Tibial nerve (tissue), 4 donors: ENCODE measurements at places on chromosomes 12 and 14.
A peak's percentile ranks its signal among the peaks of the same experiment; 100 is the strongest.

GRCh38 chr12:56687223-56688128, 608 bp downstream of the PTGES3 start:
- H3K27me3 ChIP-seq = no peaks in the 10 kb centered on the region
- peak overlapping the region; percentile 82 for H3K4me3 ChIP-seq
- peak overlapping the region; percentile 97 for H3K27ac ChIP-seq

DNA sequence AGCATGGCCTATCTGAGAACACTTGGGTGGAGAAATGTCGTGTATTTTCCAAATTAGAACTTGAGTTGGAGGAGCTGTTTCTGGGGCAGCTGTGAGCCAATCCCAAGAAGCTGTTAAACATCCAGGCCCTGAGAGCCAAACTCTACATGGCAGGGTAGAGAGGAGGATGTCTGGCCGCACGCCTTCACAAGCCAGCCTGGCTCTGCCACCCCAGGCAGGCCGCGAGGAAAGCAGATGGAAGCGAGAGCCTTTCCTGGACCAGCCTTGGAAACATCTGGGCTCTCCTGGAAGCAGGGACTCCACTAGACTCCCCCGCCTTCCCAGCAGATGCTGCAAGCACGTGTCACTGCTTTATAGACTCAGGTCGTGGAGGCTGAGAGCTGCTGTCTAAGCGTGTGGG, 312.8 kb upstream of the FKBP4 start:
- no peaks in the 10 kb centered on the region for H3K27me3 ChIP-seq
- DNase-seq = no peak
- H3K27ac ChIP-seq = no peak overlapping the region
- no peaks in the 10 kb centered on the region for H3K36me3 ChIP-seq

DNA sequence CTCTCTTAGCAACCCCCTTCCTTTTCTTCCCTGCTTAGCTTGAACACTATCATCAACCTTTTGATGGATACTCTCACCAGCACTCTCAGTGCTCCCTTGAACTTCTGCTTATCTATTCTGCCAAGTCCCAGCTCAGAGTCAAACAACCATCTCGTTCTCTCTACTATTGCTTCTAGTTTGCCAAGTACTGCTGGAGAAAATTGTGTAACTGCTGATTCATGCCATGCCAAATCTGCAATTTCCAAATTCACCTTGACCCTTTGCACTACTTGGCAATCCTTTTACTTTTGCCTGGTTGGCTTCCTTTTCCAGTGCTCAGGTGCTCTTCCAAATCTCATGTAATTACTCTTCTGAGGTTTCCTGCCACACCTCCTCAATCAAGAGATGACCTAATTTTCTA, 2.8 kb upstream of the CCDC196 start:
- H3K27ac ChIP-seq = no peak overlapping the region
- H3K4me3 ChIP-seq = no peak overlapping the region
- no peaks in the 10 kb centered on the region for H3K27me3 ChIP-seq
- DNase-seq = peak; percentile 8

- H3K4me1 ChIP-seq = no peaks in the 10 kb centered on the region
- no peak overlapping the region for H3K4me3 ChIP-seq
- no peaks in the 10 kb centered on the region for H3K36me3 ChIP-seq
- H3K27ac ChIP-seq = no peak overlapping the region
- DNase-seq = no peak
These were observed 245.1 kb upstream of the AVPR1A start for GRCh38 chr12:63396135-63396534.

DNA sequence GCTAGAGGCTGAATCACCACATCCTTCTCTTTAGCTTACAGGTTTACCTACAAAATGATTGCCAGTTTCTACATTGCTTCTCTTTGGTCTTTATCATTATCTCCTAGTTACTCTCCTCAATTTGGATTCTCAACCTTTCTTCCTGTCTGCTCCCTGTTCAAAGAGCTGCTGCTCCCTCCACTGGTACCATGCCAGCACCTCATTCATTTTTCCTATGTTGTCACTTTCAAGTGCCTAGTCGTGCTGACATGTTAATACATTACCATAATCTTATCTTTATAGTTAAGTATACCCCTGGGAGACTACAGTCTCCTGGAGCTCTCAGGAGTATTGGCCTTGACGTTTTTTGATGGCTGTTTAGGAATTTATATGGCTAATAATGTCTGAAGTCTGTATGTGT, 14.2 kb downstream of the FRS2 start:
- no peak for DNase-seq
- no peaks in the 10 kb centered on the region for H3K36me3 ChIP-seq
- H3K4me1 ChIP-seq = no peaks in the 10 kb centered on the region
- H3K27me3 ChIP-seq = no peaks in the 10 kb centered on the region

- H3K27ac ChIP-seq = no peak overlapping the region
- H3K4me3 ChIP-seq = no peak overlapping the region
- H3K27me3 ChIP-seq = no peaks in the 10 kb centered on the region
- H3K4me1 ChIP-seq = no peaks in the 10 kb centered on the region
- no peaks in the 10 kb centered on the region for H3K36me3 ChIP-seq
These were observed 23.2 kb upstream of the MTHFD1 start for GRCh38 chr14:64364907-64365306.

DNA sequence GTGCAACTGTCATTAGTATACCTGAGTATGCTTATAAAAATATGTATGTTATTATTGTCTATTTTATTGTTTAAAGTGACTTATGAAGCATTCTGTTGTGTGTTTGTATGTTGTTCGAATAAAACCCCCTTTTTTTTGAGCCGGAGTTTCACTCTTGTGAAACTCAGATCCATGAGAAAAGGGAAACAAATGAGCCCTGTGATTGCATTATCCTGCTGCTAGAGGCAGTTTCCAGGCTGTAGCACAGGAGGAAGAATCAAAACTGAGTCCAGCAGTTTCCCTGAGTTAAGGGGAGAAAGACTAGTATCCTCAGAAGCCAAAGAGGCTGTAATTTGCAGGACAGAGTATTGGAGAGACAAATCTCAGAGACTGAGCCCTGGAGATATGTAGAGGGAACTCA, 12.5 kb downstream of the SGPP1 start:
- no peak overlapping the region for H3K4me3 ChIP-seq
- H3K4me1 ChIP-seq = peaks cover 2% of the 10 kb centered on the region
- DNase-seq = no peak
- H3K36me3 ChIP-seq = no peaks in the 10 kb centered on the region

DNA sequence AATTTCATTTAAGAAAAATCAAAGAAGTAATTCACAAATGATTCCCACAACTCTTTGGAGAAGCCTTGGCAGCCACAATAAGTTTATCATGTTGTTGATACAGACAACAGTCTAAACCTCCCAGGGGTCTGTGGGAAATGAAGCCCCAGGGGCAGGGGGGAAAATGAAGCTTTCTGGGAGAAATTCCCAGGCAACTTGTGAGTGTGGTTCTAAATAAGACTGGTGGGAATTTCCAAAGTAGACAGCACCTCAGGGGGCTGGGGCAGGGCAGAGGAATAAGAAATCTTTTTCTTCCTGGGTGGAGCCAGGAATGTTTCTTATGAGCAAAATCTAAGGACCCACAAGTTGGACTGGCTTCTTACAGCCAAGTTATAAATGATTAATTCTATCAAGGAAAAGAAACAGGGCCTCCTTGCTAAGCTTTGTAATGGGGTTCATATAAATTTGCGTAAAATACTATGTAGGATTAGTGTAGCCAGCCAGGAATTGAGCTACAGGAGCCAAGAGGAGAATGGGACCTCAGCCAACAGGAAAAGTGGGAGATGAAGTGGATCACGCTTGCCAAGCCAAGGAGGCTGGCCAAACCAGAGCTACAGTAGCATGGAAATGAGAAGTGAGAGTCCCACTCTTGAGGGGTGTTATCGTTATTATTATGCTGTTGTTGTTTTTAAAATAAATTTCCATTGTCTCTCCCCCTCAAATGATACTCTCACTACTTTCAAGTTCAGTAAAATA, 182.9 kb upstream of the FAR2 start:
- no peak overlapping the region for H3K27ac ChIP-seq
- peaks cover 38% of the 10 kb centered on the region for H3K4me1 ChIP-seq
- no peaks in the 10 kb centered on the region for H3K27me3 ChIP-seq
- no peaks in the 10 kb centered on the region for H3K36me3 ChIP-seq
- no peak overlapping the region for H3K4me3 ChIP-seq

GRCh38 chr12:55925870-55926737, 1.6 kb downstream of the PYM1 start:
- peaks cover 27% of the 10 kb centered on the region for H3K4me1 ChIP-seq
- no peaks in the 10 kb centered on the region for H3K27me3 ChIP-seq
- peak overlapping the region; percentile 75 for H3K4me3 ChIP-seq
- no peaks in the 10 kb centered on the region for H3K36me3 ChIP-seq
- no peak for DNase-seq

GRCh38 chr12:70883855-70884254, 36.7 kb downstream of the PTPRR start:
- no peaks in the 10 kb centered on the region for H3K4me1 ChIP-seq
- no peaks in the 10 kb centered on the region for H3K27me3 ChIP-seq
- no peak overlapping the region for H3K27ac ChIP-seq
- no peaks in the 10 kb centered on the region for H3K36me3 ChIP-seq
- H3K4me3 ChIP-seq = no peak overlapping the region

DNA sequence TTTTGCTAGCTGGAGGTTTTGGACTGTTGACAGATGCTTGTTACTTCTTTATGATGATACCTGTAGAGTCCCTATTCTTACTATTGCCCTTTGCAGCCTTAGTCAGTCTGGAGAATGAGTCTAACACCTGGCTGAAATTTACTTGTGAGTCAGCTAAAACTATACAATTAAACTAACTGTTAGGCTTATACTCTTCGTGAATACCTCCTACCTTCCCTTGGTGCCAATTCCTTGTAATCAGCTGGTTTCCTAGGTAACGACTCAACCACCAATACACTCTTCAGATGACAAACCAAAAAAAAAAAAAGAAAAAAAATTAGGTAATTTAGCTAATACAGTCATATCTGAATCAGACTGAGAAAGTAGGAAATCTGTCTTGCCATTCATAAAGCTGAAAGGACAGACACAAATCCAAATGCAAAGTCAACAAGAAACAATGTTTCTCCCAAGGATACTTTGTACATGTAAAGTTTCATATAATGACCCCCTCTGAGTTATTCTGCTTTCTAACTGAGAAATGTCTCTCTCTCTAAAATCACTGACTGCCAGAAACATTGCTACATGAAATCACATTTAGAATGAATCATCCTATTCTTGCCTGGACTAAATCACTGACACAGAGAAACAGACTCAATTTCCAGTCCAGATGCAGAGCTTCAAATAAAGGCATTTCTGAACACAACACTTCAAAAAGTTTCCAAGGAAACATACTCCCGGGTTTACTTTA, 56.5 kb upstream of the CDKL1 start:
- DNase-seq = no peak
- H3K27me3 ChIP-seq = no peaks in the 10 kb centered on the region
- H3K4me3 ChIP-seq = no peak overlapping the region
- no peak overlapping the region for H3K27ac ChIP-seq
- H3K36me3 ChIP-seq = no peaks in the 10 kb centered on the region
- H3K4me1 ChIP-seq = no peaks in the 10 kb centered on the region

DNA sequence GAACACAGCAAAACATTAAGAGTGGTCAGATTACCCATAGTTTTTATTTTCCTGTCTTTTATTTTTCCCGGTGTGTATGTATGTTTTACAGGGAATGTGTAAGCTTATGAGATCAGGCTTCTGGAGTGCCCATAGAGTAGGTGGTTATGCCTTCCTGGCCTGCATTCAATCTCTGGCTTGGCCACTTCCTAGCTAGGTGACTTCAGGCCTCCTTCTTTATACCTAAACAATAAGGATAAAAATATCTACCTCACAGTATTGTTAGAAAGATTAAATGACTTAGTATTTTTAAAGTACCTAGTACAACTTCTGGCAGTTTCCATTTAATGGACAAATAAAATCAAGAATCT, 42.4 kb downstream of the ITPR2 start:
- H3K27ac ChIP-seq = no peak overlapping the region
- no peak for DNase-seq
- H3K4me1 ChIP-seq = peaks cover 9% of the 10 kb centered on the region
- H3K36me3 ChIP-seq = no peaks in the 10 kb centered on the region
- no peaks in the 10 kb centered on the region for H3K27me3 ChIP-seq
- H3K4me3 ChIP-seq = no peak overlapping the region
